ENCODE measurements at places on chromosomes 1 and 21.

GRCh38 chr1:211788626-211789025 lies 41.9 kb downstream of the LPGAT1 start:
- DNase-seq: no peak

GRCh38 chr1:41282679-41283317 lies 40.7 kb upstream of the SCMH1 start:
- DNase-seq: no peak

DNA sequence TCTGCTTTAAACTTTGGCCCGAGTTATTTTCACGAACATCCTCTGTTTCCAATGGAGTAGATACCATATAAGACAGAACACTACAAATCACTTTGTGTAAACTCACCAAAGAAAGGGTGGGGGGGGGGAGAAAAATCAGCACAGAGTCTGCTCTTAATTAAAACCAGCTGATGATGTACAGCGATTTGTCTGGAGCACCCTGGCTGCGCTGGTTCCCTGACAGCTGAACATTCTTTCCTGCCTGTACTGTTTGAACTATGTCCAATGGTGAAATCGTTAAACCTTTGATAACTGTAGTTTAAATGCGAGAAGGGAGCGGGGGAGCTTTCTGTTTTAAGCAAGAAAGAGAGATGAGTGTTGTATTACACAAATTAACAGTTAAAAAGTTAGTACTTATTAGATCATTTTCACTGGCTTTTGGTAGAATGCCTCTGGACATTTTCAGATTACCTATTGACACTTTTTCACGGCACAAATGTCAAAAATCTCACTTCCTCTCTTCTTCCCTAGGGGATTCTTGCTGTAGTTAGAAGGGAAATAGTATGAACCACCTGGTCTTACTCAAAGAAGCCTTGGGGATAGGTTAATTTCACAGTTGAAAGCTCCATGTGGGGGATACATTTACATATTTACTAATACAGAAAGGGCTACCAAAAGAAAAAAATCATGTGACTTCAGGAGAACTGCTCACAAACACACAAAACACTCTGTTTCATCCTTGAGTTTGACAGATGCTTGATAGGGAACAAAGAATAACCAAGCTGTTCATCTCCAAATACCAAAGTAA lies 140.2 kb upstream of the RUNX1 start:
- no peak for DNase-seq

GRCh38 chr21:37659874-37660273 lies 256.4 kb downstream of the KCNJ6 start:
- no peak for DNase-seq

Measured in hypothalamus (tissue), 51 donors.